ENCODE measurements at places on chromosomes 7 and 10. TPM values are rescaled to one million over a fixed set of nuclear protein-coding genes. Genes with fewer than 3 reads are reported as not detected.

ADAM12 gene
- total RNA-seq = 0.27 TPM

KIAA1549 gene
- 1.8 TPM for total RNA-seq

KAT6B gene
- total RNA-seq = 38.4 TPM

CAMK2B gene
- 1.5 TPM for total RNA-seq

RSU1 gene
- 88.0 TPM for total RNA-seq

SPAG6 gene
- total RNA-seq = not detected

LIPF gene
- total RNA-seq = not detected

TAS2R41 gene
- 2.5 TPM for total RNA-seq

TEX36 gene
- not detected for total RNA-seq

ZNF212 gene
- 8.3 TPM for total RNA-seq

KLF14 gene
- not detected for total RNA-seq

MYPN gene
- not detected for total RNA-seq

PKD1L1 gene
- 0.85 TPM for total RNA-seq

NPTX2 gene
- 55.7 TPM for total RNA-seq

LRGUK gene
- total RNA-seq = 0.71 TPM

KEL gene
- total RNA-seq = not detected

PRKG1 gene
- total RNA-seq = 145 TPM

CCL26 gene
- total RNA-seq = not detected

MUC3A gene
- not detected for total RNA-seq

LBX1 gene
- total RNA-seq = not detected

NYAP1 gene
- 0.95 TPM for total RNA-seq

NODAL gene
- not detected for total RNA-seq

KIF11 gene
- 1.9 TPM for total RNA-seq

PDK4 gene
- total RNA-seq = 316 TPM

PDZD7 gene
- total RNA-seq = 0.14 TPM

PNLIPRP1 gene
- not detected for total RNA-seq

SPDYE6 gene
- not detected for total RNA-seq

HOXA6 gene
- total RNA-seq = not detected

CPEB3 gene
- 12.2 TPM for total RNA-seq

HTR7 gene
- total RNA-seq = 5.4 TPM

LEP gene
- total RNA-seq = not detected

AASS gene
- 87.7 TPM for total RNA-seq

PAPOLB gene
- total RNA-seq = 0.68 TPM

VAX1 gene
- not detected for total RNA-seq

CDHR1 gene
- total RNA-seq = 0.14 TPM
